Stimulated activated CD4-positive, alpha-beta T cell treated with anti-CD3 and anti-CD28 coated beads, Interleukin-2, amount 100 ng/mL, for 4 hours (primary cell): ENCODE measurements at places on chromosomes 2 and 18.
A peak's percentile ranks its signal among the peaks of the same experiment; 100 is the strongest.

GRCh38 chr18:22110461-22110924 is 58.9 kb upstream of the GATA6 start:
- no peak for DNase-seq

GRCh38 chr18:48926420-48926857 is 24.3 kb downstream of the SMAD7 start:
- DNase-seq, result no peak

DNA sequence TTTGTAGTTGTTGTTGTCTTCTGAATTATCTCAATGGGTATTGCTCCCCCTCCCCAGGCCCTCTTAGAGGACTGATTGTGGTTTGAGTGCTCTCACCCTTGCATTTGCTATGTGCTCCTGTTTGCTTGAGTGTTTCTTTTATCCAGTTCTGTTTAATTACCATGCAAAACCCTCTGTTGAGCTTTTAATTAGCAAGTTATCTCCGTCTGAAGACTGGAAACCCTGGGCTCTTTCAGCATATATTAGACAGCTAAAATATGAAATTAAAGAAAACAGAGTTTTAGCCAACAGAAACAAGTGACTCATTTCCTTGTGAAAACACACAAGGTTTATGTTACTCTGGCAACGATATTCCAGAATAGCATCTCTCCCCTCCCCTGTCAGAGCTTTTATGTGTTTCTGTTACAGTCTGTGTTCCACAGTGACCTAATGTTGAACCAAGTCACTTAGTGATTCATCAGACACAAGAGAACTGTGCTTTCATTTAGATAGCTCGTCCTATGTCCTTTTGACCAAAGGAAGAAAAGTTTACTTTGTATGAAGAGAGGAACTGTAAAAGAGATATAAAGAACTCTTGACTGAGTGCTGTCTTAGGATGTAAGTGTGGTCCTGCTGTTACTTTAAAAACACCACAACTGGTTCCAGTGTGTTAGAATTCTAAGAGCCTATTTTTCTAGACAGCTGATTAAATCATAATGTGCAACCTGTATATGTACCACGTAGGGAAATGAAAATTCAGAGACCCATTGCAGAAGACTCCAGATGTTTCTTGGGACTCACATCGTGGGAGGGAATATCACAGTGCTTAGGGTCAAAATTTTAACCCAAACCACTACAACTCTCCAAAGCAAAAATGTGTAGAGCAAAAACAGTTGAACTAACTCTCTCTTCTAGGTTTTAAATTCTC is 172.8 kb upstream of the RBMS1 start:
- DNase-seq, result no peak

DNA sequence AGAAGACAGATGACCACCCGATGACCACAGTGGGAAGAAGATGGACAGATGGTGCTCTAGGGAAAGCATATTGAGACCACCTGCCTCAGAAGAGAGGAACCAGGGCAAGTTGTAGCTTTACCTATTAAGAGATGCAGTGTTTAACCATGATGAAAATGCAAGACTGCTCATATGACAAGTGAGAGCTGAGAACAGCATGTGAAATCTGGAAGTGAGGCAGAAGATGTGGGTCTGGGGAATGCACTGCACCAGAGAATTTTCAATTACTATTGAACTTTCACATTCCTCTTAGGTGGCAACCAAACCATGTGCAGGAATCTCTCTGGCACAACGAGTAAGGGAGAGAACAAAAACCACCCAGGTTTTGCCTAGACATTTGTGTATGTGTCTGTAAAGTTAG is 184.8 kb upstream of the CRIM1 start:
- no peak for DNase-seq

GRCh38 chr2:17763641-17764333 is 9.8 kb downstream of the GEN1 start:
- DNase-seq, result no peak

DNA sequence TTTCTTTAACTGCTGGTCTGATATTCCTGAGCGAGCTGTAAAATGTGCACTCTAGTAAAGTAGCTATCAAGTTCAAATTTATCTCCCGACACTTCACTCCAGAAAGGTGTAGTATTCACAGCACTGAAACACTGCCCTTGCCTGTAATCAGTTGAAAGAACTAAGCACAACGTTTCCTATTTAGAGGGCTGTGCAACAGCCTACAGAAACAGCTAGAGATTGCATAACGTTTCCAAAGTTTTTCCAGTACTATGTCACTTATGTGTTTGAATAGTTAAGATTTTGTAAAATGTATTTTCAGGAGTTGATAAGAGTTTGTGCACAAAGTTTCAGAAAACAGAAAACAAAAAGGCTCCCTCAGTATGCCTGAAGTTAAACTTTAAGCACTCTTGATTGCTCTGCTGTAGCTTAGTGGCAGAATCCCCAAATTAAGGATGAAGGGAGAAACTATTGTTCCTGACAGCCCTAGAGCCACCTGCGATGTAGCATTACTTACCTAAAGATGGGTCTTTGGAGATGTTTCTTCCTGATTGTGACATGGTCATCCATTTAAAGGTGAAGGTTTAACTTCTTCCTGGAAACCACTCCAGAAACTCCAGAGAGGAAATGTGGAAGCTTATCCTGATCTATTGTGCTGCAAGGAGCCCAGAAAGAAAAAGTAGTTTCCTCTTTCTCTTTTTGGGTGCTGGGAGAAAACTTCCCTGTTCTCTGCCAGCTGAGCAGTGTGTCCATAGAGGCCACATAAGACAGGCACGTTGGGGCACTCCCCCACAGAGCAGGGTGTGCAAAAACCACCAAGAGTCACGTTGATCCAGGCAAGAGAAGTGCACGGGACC is 536 bp downstream of the PDE1A start:
- no peak for DNase-seq

GRCh38 chr2:138922973-138923563 is 142.9 kb upstream of the NXPH2 start:
- DNase-seq, result no peak

DNA sequence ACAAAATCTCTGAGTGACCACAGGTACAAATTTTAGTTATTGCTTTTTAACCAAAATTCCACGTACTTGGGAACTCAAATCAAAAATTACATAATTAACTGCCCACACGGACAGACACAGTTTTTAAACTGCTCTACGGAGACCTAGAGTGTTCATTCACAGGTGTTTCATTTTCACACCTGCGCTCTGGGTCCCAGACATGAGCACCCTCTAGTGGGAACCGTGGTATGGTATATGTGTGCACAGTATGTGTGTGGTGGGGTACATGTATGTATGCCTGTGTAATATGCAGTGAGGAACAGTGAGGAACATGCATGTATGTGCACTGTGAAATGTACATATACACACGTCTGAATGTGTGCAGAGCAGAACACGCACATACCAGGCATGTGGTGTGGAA is 65.0 kb downstream of the PPP4R1 start:
- no peak for DNase-seq

DNA sequence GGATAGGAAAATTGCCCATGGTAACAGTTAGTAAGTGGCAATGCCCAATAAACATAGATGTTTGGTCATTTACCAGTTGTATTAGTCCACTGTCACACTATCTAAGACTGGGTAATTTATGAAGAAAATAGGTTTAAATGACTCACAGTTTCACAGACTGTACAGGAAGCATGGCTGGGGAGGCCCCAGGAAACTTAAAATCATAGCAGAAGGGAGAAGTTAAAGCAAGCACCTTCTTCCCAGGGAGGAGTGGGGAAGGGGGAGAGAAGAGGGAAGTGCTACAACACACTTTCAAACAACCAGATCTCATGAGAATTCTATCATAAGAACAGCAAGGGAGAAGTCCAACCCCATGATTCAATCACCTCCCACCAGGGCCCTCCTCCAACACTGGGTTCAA is 23.4 kb downstream of the NR4A2 start:
- DNase-seq, result no peak

DNA sequence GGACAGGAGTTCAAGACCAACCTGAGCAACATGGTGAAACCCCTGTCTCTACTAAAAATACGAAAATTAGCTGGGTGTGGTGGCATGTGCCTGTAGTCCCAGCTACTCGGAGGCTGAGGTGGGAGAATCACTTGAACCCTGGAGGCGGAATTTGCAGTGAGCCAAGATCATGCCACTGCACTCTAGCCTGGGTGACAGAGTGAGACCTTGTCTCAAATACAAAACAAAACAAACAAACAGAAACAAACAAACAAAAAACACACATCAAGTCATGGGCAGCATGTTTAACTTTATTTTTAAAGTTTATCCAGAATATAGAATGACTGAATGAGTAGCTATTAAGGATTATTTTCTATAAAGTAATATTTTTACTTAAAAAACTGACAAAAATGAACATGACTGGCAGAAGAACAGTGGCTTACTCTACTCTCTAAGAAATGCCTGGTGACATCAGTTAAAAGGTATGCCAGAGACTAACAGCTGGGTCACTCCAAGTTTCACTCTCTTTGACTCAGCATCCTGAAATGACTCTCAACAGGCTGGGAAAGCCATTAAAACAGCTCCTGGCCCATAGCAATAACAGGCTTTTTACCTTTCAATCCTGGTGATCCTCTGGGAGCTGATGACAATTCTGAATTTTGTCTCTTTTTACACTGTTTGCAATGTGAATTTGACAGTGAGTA is 281.6 kb upstream of the STON1 start:
- no peak for DNase-seq

- DNase-seq, result no peak
These were observed 15.9 kb downstream of the GTF3C3 start for GRCh38 chr2:196783431-196784094.

DNA sequence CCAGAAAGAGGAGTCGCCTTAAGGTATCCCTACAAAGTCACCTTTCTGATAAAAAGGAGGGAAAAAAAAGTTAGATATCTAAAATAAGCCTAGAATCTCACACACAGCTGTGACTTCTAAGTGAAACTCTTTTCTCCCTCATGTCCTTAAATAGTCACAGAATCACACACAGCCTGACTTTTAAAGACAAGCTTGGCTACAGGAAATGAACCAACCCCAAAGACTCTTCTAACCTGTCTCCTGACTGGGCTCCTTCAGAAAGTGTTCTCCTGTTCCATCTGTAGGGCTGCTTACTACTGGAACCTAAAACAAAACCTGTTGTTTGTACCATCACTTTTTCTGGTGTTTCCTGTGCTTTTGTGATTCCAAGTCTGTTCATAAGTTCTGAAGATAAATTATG is 62.7 kb upstream of the NRP2 start:
- DNase-seq, result no peak

DNA sequence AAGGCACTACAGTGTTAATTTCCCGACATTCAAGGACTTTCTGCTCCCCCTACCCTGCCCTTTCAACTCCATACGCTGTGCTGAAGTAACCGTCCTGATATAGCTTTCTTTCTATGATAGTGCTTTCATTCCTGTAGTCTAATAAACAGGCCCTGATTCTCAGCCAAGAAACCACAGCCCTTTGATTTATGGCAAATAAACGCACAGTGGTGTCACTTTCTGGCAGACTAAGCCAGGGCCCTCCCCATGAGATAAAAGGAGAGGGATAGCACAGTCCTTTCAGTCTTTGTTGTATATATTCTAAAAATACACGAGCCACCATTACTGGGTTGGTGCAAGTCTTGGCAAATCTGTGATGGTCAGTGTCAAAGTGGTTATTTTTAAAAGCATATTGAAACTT is 291.2 kb downstream of the ALPK2 start:
- DNase-seq, result no peak

GRCh38 chr2:168748461-168748860 is 54.0 kb upstream of the NOSTRIN start:
- DNase-seq, result no peak

- no peak for DNase-seq
These were observed 292.9 kb upstream of the TMEFF2 start for GRCh38 chr2:192487636-192488035.

DNA sequence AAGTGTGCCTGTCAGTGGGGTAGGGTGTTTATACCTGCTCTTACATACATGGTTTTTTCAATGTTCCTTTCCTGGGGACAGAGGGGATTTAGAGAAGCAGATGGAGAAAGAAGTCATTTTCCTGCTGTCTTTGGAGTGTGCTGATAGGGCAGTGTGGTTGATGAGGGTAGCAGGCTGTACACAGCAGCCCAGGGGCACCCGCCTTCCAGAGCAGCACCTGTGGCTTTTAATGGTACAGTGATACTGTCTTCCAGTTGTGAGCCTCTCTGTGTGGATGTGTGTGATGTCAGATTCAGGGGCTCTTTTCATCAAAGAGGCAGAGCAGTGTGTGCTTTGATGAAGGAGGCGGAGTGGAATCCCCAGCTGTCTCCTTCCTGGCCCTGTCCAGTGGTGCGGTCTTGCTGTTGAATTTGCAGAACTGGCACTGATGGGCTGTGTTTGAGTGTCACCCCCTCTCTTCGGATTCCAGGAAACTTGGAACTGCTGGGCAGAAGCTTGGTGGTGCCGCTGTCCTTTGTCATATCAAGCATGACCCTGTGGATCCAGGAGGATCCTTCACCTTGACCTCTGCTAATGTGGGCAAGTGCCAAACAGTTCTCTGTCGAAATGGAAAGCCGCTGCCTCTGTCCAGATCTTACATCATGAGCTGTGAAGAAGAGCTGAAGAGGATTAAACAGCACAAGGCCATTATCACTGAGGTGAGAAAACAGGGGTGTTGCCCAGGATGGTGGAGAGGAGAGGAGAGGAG is 259.8 kb downstream of the PHLPP1 start:
- no peak for DNase-seq

- no peak for DNase-seq
These were observed 427.0 kb downstream of the LPIN1 start for GRCh38 chr2:12173271-12173942.

DNA sequence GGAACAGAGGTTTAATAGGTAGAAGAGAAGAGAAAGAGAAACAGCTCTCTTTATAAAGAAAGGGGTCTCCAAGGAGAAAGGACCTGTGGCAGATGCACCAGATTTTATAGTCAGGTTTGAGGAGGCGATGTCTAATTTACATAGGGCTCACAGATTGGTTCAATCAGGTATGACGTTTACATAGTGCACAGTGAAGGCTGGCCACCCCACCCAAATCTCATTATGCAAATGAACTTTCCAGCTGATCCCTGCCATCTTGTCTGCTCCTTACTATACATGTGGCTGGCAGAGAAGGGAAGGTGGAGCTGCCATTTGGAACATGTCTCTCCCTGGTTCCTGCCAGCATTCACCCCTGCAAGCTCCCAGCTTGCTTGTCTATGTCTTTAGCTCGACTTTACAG is 557.8 kb downstream of the SUCLG1 start:
- no peak for DNase-seq

GRCh38 chr2:143545949-143546255 is 416.7 kb downstream of the ARHGAP15 start:
- DNase-seq, result no peak

DNA sequence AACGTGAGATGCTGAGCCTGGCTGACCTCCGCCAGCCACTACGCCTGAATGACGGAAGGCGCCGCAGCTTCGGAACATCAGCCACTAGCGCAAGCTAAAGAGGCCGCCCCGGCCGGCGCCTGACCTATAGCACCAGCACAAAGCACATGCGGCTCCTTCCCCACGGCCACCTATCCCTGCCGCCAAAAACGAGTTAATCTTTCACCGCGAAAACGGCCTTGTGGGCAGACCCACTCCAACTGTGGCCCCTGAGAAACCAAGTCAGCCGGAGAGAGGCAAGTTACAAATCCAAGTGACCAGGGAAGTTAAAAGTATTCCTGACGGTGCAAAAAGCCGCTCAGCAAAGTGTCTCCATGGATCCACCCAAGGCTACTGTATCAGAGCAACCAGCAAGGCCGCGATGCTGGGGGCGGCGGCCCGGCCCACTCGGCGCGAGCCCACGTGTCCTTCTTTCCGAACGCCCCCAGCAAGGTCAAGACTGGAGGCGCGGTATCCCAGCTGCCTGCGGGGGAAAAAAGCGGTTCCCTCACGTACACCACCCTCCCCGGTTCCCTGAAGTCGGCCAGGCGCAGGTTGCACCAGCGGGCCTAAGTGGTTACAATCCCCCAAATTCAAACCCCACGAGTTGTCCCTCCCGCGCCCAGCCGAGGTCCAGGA is 575 bp downstream of the HSPD1 start:
- DNase-seq, result peak; percentile 51
